ENCODE measurements at places on chromosomes 16 and 17.

GRCh38 chr16:373020-373598 is 2.8 kb upstream of the MRPL28 start:
- DNase-seq, result no peak

DNA sequence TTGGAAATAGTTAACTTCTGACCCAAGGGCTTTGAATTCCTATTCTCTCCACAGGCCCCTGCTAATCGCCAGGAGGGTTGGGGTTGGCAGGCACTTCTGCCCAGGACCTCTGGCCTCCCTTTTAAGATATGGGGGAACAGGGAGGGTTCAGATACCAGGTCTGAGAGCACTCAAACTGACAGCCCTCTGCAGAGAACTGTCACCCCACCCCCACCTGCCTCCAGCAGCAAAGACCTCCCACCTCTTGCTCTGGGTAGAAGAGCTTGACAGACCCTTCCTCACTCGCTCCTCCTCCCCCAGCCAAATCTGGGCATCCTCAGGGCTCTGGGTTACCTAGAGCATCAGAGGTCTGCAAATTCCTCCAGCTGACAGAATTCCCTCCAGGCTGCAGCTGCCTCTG is 11.6 kb downstream of the CDH3 start:
- no peak for DNase-seq

DNA sequence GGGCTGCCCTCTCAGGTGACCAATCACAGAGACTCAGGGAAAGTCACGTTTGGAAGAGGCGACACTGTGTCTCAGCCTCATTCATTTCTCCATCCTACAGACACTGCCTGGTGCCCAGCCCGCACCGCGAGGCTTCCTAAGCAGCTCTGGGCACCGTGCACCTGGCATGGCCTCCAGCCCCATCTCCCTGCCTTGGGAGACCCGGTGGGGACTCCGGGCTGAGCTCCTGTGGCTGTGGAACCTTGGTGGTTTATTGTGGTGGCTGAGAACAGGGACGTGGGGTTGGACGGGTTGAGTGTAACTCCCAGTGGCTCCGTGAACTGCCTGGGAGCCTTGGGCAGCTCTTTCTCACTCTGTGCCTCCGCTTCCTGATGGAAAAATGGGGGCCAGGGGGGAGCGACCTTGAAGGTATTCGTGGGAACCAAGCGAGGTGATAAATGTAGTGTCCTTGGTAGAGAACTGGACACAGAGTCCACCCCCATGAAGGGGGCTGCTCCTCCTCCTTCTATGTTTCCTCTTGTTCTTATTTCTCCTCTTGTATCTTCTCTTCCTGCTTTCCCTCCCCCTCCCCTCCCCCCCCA is 215.4 kb downstream of the SEC14L1 start:
- DNase-seq, result no peak

- peak; percentile 82 for DNase-seq
These were observed 2.3 kb upstream of the SLC16A11 start for GRCh38 chr17:7046127-7046724.

GRCh38 chr17:57557416-57557815 is 187.7 kb downstream of the CCDC182 start:
- DNase-seq, result no peak

DNA sequence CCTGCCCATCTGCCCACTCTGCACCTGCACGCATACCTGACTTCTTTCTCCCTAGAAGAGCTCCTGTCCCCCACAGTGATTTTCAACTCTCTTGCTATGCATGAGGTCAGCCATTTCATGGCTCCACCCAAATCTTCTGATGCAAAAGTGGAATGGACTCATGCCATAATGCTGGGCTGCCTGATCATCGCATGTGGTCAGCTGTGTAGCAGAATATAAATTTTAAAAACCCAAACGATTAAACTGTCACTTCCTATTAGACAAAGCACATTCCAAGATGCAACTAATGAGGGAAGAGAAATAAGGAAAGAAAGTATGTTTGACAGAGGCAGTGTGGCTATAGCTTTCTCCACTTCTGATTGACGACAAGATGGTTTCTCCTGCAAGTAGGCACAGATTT is 26.1 kb downstream of the GRIN2A start:
- no peak for DNase-seq

GRCh38 chr17:19309701-19310100 is 52.8 kb downstream of the B9D1 start:
- DNase-seq, result no peak

- no peak for DNase-seq
These were observed 54.3 kb upstream of the CDC42EP4 start for GRCh38 chr17:73365906-73366623.

- no peak for DNase-seq
These were observed 11.8 kb downstream of the MAP2K3 start for GRCh38 chr17:21296097-21297025.

Data from foreskin keratinocyte (primary cell).